Cardiac muscle cell (in vitro differentiated cells and primary cell): ENCODE measurements at places on chromosomes 2 and 18. TPM values are rescaled to one million over a fixed set of nuclear protein-coding genes. Genes with fewer than 3 reads are reported as not detected.

The C2orf66 gene
- total RNA-seq = 0.27 TPM in 1 of 2 replicates, not detected in the other

The NMUR1 gene
- 0.15 TPM in 1 of 2 replicates, not detected in the other for total RNA-seq

The RBM43 gene
- 0.39 and 1.4 TPM in 2 replicates for total RNA-seq

The GALNT5 gene
- total RNA-seq = 2.0 and 2.4 TPM in 2 replicates

- no peak for DNase-seq
Measured at GRCh38 chr2:161077367-161078210, 82.6 kb upstream of the TANK start.
